ENCODE measurements at places on chromosomes 13 and 19.

- DNase-seq = peak; percentile 63
These were observed 9.7 kb upstream of the GIPC1 start for GRCh38 chr19:14505488-14506239.

GRCh38 chr13:35278917-35279316 is 197.6 kb downstream of the MAB21L1 start:
- DNase-seq = no peak

DNA sequence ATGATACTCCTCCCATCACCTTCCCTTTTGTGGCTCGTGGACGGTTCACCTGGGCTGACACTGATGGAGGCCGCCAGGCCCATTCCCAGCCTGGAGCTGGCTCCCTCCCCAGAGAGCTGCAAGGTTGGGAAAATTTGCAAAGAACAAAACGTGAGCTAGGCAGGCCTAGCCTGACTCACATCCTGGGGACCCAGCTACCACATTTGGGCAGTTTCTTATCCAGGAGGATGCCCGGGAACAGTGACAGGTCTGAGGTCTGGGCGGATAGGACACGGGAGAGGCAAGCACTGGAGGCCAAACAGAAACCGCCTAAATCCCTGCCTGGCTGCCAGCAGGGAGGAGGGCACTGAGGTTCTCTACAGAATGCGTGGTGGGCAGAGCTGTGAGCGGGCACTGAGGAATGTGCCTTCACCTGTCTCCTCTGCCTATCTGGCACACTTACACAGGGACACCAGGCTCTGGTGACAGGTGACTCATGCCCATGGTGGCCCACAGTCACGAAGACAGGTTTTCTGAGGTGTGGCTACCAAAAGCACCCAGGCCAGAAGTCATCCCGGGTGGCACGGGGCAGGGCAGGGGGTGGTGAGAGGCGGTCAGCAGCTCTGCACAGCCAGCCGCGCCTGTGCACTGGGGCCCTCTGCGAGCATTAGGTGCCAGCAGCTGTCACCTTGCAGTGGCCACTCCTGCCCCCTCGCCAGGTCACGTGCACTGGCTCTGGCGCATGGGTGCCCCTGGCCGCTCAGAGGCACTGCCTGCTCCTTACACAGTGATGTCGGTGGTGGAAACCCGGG is 23.2 kb downstream of the SH3GL1 start:
- DNase-seq = no peak

- DNase-seq = no peak
These were observed 15.9 kb downstream of the OPA3 start for GRCh38 chr19:45568732-45569131.

DNA sequence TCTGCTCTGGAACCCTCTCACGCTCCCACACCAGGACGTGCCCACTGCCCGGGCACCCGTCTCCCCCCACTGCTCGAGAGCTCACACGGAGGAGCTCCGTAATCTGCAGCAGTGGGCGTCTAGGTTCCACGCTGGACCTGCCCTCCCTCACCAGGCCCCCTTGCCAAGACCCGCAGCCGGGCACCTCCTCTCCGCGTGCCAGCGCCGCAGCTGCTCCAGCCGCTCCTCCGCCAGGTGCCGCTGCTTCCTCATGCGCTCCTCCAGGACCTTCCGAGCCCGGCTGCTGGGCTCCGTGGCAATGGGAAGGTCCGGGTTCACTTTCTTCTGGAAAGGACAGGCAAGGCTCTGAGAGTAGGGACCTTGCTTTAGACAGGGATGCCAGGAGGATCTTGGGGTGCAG is 35.0 kb upstream of the MATK start:
- no peak for DNase-seq

DNA sequence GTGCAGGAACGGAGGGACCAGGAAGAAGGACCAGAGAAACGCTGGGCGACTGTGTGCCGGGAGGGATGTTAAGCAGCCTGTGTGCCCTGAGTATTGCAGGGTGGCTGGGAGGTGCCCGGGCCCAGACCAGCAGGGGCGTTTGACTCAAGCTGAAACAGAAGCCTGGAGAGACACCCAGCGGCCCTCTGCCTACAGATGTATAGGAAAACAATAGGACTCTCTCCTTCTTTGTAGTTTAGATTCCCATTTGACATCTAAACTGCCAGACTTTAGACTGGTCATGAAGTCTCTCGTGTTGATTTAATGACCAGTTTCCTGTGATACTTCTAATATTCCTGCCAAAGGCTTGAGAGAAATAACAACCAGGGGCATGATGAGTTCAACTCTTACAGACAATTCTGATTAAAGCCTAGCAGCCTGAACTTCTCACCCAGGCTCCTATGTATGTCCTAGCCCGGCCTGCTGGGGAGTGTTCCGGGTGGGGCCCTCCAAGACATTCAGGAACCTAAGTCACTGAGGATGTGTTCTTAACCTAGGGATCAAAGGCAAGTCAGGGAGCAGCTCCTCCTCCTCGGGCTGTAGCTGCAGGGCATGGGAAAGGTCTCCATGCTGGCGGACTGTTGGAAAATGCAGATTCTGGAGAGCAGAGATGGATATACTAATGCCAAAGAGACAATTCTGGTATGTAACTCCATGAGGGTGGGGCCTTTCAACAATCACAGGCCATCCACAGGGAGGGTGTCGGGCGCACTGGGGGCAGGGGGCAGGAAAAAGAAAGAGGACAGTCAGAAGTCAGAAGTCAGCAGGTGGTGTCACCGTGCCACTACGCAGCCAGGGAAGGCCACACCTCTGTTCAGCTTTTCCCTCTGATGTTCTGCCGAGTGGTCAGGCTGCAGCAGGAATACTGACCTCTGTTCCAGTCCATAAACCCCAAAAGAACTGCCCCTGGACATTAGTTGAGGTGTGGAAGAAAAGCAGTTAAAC is 131.8 kb downstream of the STARD13 start:
- no peak for DNase-seq

DNA sequence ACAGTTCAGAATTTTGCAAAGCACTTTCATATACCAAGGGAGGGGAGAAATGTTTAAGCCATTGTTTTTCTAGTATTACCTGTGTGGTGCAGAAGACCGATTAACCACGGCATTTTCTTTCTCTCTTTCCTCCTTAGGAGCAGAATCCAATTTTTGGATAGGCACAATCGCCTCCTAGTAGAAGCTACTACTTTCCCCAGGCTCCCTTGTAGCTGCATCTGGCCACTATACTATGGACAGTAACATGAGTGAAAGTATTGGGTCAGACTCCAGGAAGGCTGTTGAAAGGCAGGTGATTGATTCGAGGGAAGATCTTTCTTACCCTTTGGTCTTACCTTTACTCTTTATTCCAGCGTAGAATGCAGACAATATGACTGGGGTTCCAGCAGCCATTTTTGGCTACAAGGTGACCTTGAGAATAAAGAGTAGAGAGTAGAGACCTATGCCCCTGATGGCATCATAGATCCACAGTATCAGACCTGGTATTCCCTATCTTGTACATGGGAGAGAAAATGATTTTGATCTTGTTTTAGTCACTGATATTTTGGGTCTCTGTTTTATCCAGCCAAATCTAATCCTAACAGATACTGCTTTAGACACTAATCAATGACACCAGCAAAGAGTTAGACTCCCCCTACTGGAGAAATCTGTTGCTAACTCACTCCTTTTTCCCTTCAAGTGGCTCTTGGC is 77.0 kb downstream of the LRRC63 start:
- DNase-seq = peak; percentile 58

GRCh38 chr13:28718196-28718542 is 601 bp downstream of the SLC46A3 start:
- DNase-seq = no peak

- DNase-seq = no peak
These were observed 76.5 kb upstream of the KCTD15 start for GRCh38 chr19:33720155-33720493.

DNA sequence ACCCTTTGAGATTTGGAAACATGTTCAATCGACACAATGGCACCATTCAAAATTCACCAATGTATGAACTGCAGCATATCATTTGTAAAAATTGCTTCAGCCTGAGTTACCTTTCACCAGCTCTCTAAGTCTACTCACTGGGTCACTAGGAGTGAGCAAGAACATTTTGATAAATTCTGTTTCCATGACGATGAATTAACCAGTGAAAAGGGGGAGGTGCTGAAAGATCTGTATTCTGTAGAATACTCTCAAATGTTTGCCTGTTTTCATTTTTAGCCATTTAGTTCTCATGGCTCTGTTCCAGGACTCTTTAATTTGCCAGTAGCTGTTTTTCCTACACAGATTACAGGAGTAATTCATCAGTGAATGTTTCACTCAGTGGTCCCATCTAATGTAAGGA is 883.4 kb downstream of the DIAPH3 start:
- no peak for DNase-seq

- DNase-seq = no peak
These were observed 405.3 kb upstream of the GPC6 start for GRCh38 chr13:92821324-92821723.

- no peak for DNase-seq
These were observed 8.6 kb upstream of the IRS2 start for GRCh38 chr13:109795011-109795410.

DNA sequence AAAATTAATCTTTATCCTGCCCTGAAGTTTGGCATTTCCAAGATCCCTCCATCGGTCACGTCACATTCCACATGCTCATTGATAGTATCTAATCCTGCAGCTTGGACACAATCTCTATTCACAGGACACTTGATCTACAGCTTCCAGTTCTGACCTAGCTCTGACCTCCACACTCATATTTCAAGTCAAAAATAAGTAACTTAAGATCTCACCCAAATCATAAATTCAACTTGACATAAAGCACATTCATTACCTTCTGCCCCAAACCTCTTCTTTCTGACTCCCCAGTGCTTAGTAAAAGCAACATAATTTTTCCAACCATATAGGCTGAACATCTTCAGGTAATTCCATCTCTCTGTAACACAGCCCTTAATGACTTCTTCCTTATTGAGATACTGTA is 880.2 kb downstream of the PCDH9 start:
- no peak for DNase-seq

DNA sequence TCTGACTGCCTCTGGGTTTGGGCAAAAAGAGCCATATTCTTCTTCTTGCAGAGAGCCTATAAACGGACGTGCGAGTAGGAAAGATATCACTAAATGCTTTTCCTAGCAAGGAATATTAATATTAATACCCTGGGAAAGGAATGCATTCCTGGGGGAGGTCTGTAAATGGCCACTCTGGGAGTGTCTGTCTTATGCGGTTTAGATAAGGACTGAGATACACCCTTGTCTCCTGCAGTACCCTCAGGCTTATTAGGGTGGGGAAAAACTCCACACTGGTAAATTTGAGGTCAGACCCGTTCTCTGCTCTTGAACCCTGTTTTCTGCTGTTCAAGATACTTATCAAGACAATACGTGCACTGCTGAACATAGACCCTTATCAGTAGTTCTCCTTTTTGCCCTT is 763.8 kb downstream of the SLITRK5 start:
- DNase-seq = no peak

- DNase-seq = no peak
These were observed 11.2 kb upstream of the PROZ start for GRCh38 chr13:113147206-113147605.

GRCh38 chr19:17948514-17948900 is 15.7 kb downstream of the CCDC124 start:
- DNase-seq = no peak

- DNase-seq = no peak
These were observed 248.8 kb downstream of the RGCC start for GRCh38 chr13:41706152-41706551.

GRCh38 chr19:3359919-3360420 is 6.4 kb upstream of the NFIC start:
- DNase-seq = no peak

DNA sequence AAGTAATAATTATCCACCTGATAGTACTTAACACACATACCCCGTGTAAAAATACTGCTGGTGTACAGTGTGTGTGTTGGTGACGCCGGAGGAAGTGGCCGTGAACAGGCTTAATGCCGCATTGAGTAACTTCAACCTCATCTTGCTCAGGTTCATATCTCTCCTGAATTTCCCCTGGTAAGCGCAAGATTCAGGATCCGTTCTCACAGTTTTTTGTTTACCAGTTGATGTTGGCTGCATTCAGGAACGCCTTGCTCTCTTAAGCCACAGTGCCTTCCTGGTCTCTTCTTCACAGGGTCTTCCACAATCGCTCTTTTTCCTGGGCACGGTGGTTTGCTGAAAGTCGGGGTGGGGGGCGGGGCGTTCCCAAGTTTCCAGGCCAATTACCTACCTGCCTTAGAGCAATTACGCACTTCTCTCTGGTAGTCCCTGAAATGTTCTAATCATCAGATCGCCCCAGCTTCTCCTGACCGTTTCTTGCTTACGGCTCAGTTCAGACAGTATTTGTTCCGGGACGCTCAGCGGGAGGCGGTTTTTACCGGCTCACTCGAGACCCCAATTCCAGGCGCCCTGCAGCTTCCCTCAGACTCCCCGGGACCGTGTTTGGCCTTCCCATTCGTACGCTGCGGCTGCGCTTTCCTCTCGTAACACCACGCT is 706 bp upstream of the DNAJC3 start:
- peak; percentile 25 for DNase-seq

DNA sequence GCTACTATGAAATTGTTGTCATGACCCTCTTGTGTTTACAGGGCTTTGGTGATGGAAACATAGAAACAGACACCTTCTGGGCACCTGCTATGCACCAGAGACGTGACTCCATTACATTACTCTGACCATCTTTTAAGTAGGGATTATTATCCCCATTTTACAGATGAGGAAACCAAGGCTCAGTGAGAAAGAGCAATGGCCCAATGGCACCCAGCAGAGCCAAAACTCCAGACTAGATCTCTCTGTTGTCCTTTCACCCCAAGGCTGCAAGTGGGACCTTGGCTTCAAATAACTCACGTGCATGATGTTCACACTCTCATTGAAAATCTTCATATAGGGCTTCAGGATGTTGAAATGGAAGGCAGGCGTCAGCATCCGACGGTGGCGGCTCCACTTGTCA is 5.9 kb downstream of the CYP4F2 start:
- no peak for DNase-seq

- no peak for DNase-seq
These were observed 47.4 kb upstream of the SERPINE3 start for GRCh38 chr13:51292000-51292565.

GRCh38 chr19:34364830-34365462 is at the start of gene GPI:
Gene GPI (plus strand): TSS chr19:34365196. CDS start chr19:34365267, 71 bp downstream.
- peak; percentile 51 for DNase-seq

DNA sequence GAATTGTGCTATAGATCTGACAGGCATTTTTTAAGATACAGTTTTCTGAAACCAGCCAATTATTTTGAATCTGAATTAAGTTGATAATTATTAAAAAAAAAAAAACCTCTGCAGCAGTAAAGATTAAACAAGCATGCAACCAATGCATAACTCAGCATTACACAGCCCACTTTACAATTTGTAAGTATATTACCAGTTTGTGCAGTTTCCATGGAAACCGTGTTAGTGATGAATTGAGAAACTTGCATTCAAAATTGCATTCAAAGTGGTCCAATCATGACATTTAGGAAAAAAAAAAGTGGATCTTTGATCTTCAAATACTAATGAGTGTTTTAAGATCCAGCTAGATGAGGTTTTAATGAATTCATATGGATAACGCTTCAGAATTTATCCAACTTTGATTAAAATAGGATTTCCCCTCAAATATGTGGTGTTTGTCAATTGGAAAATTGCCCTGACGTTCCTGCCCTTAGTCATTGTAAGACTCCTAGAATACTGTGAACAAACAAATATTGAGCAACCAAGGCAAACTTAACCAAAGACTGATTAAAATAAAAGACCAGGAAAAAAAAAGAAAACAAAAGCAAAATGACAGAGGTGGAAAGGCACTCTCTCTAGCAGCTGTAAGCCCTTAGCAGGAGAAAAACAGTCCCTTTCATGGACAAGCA is 314.8 kb upstream of the MAB21L1 start:
- no peak for DNase-seq

- no peak for DNase-seq
These were observed 17.2 kb downstream of the POLRMT start for GRCh38 chr19:616062-616700.

GRCh38 chr13:75458696-75459422 is 23.1 kb downstream of the TBC1D4 start:
- DNase-seq = no peak
